ENCODE measurements at places on chromosomes 7 and 10.

GRCh38 chr10:69419096-69419743 lies 2.5 kb upstream of the TACR2 start:
- DNase-seq = no peak

DNA sequence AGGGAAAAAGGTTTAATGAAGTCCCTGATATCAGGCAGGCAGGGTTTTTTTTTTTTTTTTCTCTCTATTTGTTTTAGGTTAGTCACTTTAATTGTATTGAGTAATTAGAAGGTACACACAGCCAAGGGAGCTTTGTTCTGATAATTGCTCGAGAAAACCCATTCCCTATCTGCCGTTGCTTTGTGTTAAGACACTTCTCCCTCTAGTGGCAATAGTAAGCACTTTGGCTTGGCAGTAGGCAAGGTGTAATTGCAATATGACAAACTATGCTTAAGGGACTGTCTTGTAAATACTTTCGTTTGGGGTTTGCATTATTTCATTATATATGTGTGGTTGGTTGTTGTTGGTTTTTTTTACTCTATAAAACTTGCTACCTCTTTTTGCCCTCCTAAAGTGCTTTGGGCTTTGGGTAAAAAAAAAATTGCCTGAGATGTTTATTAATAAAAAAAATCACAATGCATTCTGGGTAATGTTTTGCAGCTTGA lies 113.4 kb downstream of the BTRC start:
- peak; percentile 7 for DNase-seq

- no peak for DNase-seq
Measured at GRCh38 chr10:92719991-92720830, 30.5 kb downstream of the HHEX start.

GRCh38 chr10:120493411-120494312 lies 36.6 kb downstream of the PLPP4 start:
- DNase-seq = no peak

- no peak for DNase-seq
Measured at GRCh38 chr7:137755427-137755826, 91.3 kb downstream of the DGKI start.

GRCh38 chr10:37095792-37096573 lies 29.4 kb upstream of the ANKRD30A start:
- DNase-seq = no peak

- DNase-seq = no peak
Measured at GRCh38 chr10:47283101-47283630, 16.8 kb upstream of the GDF10 start.

DNA sequence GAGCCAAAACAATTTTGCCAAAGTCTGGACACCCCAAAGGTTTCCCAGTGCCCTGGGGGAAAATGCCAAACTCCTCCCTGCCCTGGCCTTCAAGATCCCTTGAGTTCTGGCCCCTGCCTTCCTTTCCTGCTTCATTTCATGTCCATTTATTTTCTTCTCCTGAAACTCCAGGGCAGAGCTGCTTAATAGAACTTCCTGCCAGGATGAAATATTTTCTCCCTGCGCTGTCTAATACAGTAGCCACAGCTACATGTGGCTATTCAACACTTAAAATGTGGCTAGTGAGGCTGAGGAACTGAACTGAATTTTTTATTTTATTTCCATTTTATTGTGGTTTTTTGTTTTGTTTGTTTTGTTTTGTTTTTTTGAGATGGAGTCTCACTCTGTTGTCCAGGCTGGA lies 49.6 kb downstream of the COL13A1 start:
- no peak for DNase-seq
